Hematopoietic multipotent progenitor cell treated with erythropoietin and hydrocortisone succinate and interleukin-3 and kit ligand, for 4 days (in vitro differentiated cells): ENCODE measurements at places on chromosomes 12 and 14.

GRCh38 chr12:101166866-101167265 is 43.2 kb downstream of the SLC5A8 start:
- DNase-seq = no peak

- no peak for DNase-seq
Measured at GRCh38 chr14:99667045-99667444, 17.1 kb upstream of the CYP46A1 start.

- no peak for DNase-seq
Measured at GRCh38 chr14:65872536-65872935, 460.0 kb downstream of the FUT8 start.

GRCh38 chr12:65756956-65757511 is 67.2 kb upstream of the HMGA2 start:
- DNase-seq = no peak

- no peak for DNase-seq
Measured at GRCh38 chr14:95585953-95586620, 51.2 kb downstream of the GLRX5 start.
